Inflammatory macrophage treated with lipopolysaccharide for 4 hours (primary cell): ENCODE measurements at places on chromosomes 5 and 9.

DNA sequence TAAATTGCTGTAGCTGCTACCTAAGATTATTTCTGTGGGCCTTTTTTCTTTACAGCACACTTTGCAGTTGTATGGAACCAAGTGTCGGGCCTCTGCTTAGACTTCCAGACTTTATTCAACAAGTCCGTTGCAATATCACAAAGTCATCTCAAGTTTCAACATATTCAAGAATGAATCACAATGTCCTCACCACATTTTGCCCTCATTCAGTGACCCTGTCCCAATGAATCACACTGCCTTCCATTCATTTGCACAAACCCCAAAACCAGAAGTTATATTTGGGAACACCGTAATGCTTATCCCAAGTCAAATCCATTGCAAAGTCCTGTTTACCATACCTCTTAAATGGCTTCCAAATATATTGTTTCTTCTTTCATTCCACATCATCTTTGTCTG is 439.6 kb downstream of the CSNK1G3 start:
- DNase-seq: no peak

- DNase-seq: no peak
These were observed 295.2 kb downstream of the ADGRV1 start for GRCh38 chr5:90853750-90854149.

DNA sequence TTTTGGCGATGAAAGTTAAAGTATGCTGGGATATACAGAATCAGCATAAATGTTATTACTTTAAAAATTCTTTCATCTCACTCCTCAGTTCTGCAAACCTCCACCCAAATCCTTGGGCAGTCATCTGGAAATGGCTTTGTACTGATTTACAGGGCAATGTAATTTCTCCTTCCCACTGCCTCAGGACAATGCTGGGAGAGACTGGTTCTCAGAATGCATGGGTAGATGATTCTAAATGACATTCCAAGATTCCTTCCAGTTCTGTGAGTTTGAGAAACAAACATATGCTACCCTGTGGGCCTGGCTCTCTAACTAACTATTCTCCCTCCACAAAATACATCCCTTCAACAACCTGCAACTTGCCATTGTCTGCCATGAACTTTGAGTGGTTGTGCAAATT is 7.5 kb upstream of the PSAT1 start:
- no peak for DNase-seq

- DNase-seq: no peak
These were observed 72.2 kb downstream of the PTPDC1 start for GRCh38 chr9:94156348-94157049.

- DNase-seq: no peak
These were observed 29.5 kb downstream of the HAVCR1 start for GRCh38 chr5:157029457-157029856.

DNA sequence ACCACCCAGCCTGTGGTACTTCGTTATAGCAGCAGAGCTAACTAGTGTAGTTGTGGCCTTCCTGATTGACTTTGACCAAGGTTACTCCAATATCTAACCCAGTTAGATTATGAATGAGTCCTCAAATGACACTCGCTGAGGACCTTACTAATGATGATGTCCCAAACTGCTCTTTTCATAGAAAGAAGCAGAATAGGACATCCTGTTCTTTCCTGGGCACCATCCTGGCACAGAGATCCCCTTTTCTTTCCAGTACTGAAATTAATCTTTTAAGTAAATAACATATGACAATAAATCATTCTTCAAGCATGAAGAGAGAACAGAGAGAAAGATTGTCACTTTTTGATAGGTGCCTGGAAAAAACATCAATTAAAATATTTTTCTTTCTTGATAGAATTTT is 26.7 kb upstream of the SPINK14 start:
- no peak for DNase-seq

DNA sequence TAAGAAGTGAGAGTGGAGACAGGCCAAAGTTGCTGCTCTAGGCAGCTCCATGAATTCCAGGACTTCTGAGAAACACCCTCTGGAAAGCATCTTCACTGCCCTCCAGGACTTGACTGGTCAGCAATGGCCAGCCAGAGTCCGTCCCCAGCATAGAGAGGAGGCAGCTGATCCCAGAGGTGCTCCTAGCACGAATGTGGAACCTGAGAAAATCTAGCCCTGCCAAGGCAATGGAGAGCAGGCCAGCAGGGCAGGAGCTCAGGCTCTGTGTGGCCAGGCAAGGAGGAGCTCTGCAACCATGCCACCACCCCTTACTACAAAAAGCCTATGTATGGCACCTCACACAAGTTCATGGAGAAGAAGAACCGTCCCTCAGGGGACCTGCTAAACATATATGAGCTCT is 56.1 kb upstream of the SPTLC1 start:
- DNase-seq: no peak

DNA sequence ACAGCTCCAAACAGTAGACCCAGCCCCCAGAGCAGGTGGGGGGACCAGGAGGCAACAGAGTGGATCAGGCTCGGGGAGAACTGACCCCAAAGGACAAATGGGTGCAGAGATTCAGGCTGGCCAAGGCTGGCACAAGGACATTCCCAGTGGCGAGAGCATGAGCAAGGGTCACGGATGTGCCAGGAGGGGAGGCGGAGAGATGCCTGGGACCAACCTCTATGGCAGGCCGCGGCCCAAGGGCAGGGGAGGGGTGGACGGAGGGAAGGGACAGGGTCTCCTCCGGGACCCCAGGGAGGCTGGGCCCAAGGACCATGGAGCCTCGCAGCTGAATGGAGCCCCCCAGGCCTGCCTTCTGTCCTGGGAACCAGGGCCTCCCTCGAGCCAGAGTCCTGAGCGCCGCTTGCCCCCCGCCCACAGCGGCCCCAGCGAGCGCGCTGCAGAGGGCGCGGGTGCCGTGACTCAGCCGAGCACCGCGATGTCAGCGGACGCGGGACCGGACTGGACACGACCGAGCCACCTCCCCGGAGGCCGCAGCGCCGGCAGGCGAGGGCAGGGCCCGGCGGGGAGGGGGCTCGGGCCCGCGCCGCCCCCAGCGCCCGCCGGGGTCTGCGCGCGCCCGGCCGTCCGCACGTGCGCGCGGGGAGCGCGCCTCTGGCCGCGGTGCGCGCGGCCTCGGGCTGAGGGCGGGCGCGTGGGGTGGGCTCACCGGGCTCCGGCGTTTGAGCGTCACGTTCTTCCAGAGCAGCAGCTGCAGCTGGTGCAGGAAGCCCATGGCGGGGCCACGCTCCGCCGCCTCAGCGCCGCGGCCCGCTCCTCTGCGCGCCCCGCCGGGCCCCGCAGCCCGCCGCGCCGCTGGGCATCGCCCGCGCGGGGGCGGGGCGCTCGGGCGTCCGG is at the start of gene ABCA2:
Gene ABCA2, minus strand, starts transcription at position 869 of the 894 bp plus-strand sequence. Its CDS starts 97 bp downstream, at position 772.
- DNase-seq: no peak

GRCh38 chr9:114138552-114138971 is 16.8 kb upstream of the COL27A1 start:
- DNase-seq: no peak

DNA sequence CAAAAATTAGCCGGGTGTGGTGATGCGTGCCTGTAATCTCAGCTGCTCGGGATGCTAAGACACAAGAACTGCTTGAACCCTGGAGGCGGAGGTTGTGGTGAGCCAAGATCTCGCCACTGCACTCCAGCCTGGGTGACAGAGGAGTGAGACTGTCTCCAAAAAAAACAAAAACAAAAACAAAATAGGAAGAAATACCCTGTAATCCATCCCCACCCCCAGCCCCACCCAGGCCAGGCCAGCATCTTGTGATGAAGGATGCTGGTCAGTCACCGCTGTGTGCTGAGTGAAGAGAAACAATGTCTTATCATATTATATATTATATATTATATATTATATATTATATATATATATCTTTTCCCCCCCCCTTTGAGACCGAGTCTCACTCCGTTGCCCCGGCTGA is 15.4 kb upstream of the CCIN start:
- peak; percentile 56 for DNase-seq

- no peak for DNase-seq
These were observed 432.9 kb downstream of the TLE4 start for GRCh38 chr9:80004714-80005113.

DNA sequence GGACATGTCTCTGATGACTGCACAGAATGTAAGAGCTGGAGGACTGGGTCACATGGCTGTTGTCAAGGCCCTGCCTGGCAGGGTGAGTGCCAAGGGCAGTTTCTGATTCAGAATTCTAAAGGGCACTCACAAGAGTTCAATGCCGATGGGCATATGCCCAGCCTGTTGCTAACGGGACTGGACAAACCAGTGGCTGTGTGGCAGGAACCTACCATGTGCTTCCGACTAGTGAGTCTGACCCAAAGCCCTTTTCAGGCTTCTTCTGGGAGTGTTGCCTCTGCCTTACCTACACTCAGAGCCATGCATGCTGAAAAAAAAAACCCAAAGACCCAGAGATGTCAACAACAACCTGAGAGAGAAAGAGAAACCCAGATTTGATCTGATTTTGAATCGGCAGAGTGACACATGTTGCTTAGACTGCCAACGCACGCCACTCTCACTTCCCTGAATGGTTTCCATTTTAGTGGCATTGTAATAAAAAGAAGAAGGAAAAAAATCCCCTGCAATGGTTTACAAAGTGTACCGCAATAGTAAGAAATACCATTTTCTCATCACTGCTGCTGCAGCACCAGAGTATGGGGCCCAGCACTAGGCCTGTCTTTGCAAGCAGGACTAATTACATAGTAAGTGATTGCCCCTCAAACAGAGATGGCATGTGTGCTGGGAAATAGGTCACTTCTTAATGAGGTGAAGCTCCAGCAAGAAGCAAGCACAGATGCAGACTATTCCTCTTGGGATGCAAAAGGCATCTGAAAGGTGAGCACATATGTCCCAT is 194.3 kb downstream of the PALM2AKAP2 start:
- peak; percentile 99 for DNase-seq

DNA sequence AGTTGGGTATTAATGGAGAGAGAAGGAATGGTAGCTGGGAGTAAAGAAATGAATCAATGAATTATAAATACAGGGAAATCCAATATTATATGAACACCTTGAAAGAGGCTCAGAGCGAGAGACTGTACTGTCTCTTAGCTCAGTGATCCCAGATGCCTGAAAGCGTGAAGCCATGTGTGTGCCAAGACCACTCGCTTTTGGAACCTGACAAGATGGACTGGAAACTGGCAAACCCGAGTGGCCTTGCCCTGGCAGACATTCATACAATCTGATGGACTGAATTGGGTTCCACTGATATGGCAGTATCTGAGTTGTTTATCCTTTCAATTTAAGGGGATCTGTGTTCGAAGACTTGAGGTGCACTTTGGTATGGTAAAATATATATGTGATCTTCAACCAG is 170.3 kb downstream of the ERCC6L2 start:
- no peak for DNase-seq

- DNase-seq: no peak
These were observed 59.5 kb upstream of the TMEM215 start for GRCh38 chr9:32723789-32724325.

- DNase-seq: no peak
These were observed 19.6 kb downstream of the SPARC start for GRCh38 chr5:151667083-151667482.

DNA sequence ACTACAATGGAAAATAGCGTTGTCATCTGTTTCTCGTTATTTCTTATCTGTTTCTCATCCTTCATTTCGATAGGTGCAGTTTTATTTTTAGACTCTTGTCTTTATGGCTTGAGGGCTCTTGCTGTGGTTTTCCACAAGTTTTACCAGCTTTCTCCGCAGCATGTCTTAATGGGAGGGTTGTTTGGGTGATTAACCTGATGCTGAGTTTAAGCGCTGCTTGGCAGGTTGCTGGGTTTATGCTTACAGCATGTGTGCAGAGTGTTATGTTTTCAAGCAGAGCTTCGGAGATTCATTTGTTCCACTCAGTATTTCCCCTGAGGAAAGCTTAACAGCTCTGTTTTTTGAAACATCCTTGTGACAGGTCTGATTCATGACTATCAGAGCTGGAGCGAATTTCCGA is 154.0 kb downstream of the SLC12A2 start:
- DNase-seq: no peak

DNA sequence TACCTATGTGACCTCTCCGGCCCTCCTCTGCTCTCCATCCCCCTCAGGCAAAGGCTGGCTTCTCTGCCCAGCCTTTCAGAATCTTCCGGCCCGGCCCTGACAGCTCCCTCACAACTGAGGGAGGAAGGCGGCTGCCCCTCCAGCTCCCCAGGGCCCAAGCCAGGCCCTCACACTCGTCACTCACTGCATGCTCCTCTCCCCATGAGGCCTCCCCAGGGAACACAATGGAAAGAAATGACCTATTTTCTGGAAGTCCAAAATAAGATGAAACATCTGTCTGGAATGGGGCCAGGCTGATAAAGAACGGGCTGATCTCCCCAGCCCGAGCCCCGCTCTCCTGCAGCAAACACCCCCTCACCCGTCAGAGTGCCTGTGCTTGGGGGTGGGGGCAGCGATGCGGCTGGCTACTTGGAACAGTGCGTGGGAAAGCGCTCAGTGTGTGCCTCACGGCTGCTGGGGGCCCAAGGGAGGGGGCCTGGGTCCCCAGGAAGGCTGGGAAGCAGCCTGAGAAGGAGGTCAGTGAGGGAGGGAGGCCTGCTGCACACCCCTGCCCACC is 11.3 kb downstream of the PDGFRB start:
- no peak for DNase-seq

DNA sequence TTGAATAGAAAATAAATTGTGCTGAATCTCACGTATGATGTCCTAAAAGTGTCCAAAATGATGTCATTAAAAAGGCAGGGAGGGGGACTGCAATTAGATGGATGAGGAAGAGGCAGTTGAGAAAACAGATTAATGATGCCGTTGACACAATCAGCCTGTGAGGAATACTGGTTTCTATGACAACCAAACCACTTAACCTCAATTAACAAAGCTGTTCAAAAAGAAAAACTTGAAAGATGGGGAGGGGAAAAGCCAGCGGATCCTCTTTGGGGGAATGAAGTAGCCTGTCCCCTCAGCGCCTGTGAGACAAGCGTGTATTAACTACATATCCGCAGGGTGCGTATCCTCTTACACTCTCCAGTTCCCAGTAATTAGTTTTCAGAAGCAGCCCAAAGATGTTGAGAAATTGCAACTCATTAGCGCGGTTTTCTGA is 160.7 kb downstream of the TTC39B start:
- DNase-seq: no peak

- no peak for DNase-seq
These were observed 9.6 kb downstream of the HMCN2 start for GRCh38 chr9:130275156-130275555.

DNA sequence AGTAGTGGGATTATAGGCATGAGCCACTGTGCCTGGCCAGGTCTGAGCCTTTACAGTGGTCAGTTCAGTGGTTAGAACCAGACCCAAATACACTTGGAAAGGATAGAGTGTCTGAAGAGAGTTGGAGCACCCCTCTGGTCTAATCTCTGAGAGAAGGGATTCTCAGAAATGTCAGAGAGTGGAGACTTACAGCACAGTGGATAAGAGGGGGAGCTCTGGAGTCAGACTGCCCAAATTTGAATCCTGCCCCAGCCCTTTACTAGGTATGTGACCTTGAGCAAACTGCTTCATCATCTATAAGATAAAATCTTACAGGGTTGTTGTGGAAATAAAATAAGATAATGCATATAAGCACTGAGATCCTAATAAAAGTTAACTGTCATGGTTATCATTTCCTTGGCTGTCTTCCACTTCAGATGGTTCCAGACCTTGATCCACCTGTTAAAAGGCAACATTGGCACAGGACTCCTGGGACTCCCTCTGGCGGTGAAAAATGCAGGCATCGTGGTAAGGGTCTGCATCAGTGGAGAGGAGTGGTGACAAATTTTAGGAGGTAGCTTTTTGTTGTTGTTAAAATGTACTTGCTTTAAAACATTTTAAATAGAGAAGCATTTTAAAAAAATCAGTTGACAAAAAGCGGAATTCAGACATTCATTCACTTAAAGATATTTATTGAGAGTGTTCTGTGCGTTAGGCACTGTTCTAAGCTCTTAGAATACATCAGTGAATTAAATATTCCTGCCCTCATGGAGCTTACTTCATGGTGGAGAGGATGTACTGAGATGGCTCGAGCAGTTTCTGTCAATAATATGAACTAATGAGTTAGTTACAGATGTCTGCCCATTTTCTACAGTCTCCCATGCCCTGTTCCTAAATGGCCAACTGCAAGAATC is 16.0 kb downstream of the SLC36A1 start:
- DNase-seq: no peak
